ENCODE measurements at places on chromosomes 11 and 22.

GRCh38 chr11:34850334-34850733 is 65.8 kb downstream of the APIP start:
- DNase-seq: no peak

DNA sequence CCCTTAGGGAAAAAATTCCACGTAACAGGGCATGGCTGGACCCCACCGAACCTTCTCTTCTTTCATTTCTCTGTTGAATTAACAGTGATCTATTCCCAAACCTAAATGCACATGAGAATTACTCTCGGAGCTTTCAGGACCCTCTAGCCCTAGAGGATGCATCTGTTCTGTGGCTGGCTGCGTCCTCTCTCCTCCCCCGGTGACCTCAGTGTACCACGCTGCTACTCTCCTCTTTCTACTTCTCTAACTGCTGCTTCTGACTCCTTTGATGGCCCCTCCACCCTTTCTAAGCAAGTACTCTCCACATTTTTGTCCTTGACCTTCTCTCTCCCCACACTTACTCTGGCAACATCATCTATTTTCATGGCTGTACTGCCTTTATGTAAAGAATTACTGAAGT is 12.1 kb upstream of the APOA1 start:
- DNase-seq: no peak

DNA sequence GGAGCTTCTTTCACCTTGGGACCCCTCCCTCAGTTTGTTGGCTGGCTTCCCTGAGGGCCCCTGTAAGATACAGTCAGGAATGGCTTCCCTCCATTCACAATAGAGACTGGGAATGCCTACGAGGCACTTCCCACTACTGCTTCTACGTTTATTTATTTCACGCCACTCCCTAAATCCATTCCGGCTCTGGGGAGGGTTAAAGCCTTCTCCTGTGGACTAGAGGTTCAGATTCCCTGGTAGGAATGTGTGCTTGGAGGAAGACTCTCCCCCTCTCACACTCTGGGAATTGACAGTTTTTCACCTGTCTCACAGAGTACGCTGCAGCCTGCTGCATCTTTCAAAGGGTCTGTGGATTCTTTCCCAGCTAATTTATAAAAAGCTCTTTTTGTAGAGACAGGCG is 3.3 kb upstream of the NUCB2 start:
- DNase-seq: no peak

DNA sequence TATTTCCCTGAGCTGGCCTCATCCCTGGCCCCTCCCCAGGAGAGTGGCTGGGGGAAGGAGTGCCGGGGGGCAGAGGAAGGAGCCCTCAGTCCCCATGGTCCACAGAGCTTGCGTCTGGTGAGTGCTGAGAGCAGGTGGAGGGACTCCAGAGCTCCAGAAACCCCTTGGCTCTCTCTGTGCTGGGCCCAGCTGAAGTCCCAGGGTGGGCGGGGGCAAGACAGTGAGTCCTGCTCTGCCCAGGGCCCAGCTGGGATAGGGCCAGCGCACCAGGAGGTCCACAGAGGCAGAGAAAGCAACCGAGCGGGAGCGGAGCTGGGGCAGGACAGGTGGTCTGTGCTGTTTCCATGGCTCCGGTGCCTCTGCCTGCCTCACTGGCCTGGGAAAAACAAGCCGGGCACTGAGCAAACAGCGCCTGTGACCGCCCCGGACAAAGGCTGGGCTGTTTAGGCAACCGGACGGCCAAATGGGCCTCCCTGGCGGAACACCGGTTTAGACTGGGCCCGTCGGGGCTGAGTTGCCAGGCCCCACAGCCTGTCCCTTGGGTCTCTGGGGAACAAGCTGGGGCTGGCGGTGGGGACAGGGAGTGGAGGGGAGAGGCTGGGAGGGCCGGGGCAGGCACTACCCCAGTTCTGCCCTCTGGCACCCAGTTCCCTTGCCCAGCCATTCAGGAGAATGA is 34.1 kb upstream of the WNT7B start:
- DNase-seq: no peak

DNA sequence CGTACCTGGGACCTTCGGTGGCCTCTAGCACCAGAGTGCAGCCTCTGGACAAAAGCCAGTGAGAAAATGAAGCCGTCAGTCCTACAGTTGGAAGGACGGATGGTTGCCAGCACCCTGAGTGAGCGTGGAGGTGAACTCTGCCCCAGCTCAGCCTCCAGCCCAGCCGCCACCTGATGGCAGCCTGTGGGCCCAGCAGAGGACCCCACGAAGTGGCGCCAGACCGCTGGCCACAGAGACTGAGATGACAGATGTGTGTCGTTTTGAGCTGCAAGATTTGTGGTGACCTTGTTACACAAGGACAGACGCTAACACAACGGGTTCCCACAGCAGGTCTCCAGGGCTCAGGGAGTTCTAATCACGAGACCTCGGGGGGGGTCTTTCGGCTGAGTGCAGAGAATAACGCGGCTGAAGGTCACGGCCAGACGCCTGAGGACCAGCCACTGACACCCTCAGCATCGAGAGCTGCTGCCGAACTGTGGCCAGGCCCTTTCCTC is 75.0 kb downstream of the BRD1 start:
- DNase-seq: no peak

DNA sequence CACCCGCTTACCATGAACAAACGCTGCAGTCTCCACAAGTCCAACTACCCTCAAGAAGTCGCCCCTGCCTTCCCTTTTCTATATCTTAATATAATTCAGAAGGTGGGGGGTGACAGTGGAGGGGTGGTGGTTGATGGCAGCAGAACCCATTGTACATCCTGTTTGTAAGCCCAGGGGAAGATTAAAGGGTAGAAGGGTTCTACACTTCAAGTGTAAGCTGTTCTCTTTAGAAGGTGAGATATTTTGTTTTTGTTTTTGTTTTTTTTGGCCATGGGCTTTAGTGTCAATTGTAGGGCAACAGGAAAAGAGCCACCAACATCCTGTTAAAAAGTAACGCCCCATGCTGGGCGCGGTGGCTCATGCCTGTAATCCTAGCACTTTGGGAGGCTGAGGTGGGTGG is 34.9 kb upstream of the RRAS2 start:
- DNase-seq: no peak

DNA sequence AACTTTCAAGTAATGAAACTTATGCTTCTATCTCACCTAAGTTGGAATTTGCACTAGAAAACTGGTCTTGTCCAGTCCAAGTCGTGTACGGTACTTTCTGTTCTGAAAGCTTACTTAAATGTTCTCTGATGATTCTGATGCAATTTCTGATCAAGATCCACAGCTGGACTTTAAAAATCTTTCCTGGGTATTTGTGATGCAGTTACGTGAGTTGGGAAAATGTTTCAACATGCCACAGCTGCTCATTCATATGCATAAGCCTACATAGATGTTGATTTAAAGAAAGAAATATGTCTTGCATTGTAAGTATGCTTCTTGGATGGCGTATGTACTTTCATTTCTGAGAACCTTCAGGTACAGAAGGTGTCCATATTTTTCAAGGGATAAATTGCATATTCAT is 493.7 kb upstream of the CCDC90B start:
- no peak for DNase-seq

DNA sequence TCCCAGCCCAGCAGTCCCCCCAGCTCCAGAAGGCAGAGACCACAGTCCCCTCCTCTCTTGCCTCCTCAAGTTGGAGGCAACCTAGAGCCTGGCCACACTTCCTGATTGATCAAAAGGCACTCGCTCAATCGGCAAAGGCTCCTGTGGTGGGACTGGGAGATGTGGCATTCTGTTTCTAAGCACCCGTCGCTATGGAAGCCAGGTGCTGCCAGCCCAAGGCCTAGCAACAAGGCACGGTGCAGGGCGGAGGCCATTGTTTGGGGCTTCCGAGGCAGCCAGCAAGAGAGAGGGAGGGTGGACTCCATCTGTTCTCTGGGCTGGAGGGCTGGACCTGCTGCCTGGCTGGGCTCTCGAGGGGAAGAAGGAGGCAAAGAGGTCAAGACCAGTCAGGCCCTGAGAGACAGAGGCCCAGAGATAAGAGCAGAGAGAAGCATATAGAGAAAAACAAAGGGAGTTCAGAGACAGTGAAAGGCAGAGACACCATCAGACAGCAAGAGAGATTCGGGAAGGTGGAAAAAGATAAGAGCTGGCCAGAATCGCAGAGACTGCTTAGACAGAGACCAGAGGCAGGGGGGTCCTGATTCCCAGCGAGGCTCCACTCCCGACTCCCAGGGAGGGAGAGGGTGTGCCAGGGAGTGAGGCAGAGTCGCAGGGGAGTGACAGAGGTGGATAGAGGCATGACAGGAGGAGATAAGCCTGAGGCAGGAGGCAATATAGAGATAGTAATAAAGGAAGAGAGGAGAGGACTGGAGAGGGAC is 21.2 kb downstream of the PDE2A start:
- DNase-seq: no peak

- no peak for DNase-seq
Measured at GRCh38 chr11:122215244-122215992, 99.4 kb upstream of the BLID start.

DNA sequence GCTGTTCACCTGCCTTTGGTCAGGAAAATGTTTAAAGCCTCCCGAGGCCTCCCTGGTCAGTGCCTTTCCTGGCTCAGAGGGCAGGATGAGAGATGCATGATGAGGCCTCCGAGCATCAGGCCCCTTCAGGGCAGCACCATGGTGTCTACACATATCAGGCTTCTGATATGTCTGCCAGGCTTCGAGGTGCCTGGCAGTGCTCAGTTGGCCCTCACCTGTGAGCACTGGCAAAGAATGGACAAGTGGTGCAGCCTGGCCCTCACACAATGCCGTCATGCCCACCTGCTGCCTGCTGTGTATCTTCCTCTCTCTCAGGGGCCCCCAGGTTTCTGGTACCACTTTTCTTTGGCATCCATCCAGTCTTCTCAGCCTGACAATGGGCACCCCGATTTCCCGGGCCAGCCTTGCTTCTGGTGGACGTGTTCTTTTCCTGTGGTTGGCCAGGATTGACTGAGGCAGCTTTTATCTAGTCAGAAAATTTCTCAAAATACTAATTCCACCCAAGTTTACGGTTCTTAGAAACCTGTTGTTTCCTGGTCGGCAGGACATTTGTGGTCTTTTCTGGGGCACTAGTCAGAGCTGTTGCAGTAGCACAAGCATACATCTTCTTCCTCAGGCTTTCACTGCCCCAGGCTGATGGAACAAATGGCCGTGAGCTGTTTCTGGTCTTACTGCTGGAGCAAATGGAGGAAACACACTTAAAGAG is 76.8 kb upstream of the SUSD2 start:
- no peak for DNase-seq

GRCh38 chr11:129620237-129621104 is 195.2 kb upstream of the TMEM45B start:
- no peak for DNase-seq

GRCh38 chr11:116910378-116910777 is 73.0 kb upstream of the APOA1 start:
- DNase-seq: no peak

GRCh38 chr11:26937386-26937785 is 56.5 kb upstream of the FIBIN start:
- DNase-seq: no peak

DNA sequence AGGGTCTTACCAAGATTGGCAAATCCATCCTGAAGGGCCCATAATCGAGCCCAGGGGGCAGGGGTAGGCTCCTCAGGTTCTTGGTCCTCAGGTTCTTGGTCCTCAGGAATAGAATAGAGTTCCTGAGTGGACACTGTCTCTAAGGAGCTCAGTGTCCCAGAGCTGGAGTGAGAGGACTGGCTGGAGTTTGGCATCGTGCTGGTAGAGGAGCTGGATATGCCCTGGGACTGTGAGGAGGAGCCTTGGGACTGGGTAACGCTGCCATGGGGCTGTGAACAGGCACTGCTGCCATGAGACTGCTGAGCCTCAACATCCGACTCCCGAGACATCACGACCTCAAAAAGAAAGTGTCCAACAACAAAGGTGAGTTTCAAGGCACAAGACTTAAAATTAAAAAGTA is 7.2 kb downstream of the CHEK2 start:
- DNase-seq: no peak

- no peak for DNase-seq
Measured at GRCh38 chr11:42802201-42802899, 509.4 kb upstream of the API5 start.

- DNase-seq: no peak
Measured at GRCh38 chr22:45807156-45807915, 135.7 kb downstream of the ATXN10 start.

- DNase-seq: no peak
Measured at GRCh38 chr11:45796461-45796861, 8.5 kb upstream of the SLC35C1 start.

GRCh38 chr11:92663539-92663938 is 305.9 kb upstream of the MTNR1B start:
- DNase-seq: no peak

DNA sequence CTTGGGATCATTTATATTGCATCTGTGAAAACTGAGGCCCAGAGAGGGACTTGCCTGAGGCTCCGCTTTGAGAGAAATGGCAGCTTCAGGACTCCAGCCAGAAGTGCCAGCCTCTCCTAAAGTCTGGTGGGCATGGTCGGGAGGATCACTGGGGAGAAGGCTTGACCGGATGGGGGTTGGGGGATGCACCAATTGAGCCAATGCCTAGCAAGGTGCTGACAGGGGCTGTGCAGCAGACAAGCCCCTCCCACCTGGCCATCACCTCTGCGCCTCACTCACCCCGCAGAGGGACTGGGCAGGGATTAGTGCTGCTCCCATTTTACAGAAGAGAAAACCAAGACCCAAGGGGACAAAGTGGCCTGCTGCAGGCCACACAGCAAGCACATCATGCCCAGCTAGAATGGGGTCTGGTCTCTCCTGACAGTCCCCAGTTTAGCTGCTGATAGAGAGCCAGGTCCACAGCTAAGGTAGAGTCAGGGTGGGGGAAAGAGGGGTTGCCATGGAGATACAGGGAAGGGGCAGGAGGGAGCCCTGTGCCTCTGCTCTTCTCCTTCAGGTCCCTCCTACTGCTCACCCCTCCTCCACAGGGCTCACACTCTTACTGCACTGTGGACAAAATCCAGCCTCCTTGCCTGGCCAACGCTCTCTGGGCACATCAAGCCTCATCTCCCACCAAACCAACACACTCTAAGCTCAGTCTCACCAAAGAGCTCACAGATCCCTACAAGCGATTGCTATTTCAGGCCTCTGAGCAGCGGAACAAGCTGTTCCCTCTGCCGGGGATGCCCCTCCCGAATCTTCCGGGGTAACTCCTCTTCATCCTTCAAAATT is 29.5 kb downstream of the TEF start:
- no peak for DNase-seq

DNA sequence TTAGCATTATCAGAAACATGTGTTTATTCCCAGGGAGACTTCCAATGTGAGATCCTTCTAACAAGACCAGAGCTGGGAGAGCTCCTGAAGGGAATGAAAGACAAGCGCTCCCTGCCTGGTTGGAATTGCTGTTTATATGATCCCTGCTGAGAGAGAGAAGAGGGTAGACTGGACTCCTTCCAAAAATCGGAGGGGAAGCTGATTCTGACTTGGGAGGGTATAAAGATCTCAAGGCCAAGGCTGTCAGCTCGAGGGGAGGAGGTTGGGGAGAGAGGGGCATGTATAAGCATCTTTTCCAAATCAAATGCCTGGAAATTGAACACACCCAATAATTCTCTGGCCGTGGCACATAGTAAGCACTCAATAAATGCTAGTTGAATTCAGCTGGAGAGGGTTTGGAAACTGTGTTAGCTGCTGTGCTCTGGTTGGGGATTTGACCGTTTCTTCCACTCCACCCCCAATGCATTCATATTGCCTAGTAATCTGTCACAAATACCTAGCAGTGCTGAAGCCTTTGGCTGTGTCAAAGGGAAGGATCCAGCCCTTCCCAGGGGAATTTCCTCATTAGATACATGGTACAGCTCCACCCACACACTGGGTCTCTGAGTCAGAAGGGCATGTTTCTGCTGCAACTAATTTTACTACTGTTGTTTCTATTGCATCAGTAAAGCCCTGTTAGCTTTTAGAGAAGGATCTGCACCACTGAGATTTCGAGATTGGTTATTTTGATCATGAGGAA is 61.5 kb downstream of the CACNG2 start:
- no peak for DNase-seq

- no peak for DNase-seq
Measured at GRCh38 chr11:11349870-11350337, 3.1 kb downstream of the CSNK2A3 start.

Measured in activated CD4-positive, CD25-positive, alpha-beta regulatory T cell treated with anti-CD3 and anti-CD28 coated beads, Interleukin-2, amount 50 U/mL, for 16 hours (primary cell).